ENCODE measurements at places on chromosomes 16 and 17.

GRCh38 chr17:5234645-5235576 lies at the start of gene SCIMP:
Gene SCIMP (minus strand): TSS chr17:5234860. CDS start chr17:5234755, 105 bp downstream.
- DNase-seq: no peak

DNA sequence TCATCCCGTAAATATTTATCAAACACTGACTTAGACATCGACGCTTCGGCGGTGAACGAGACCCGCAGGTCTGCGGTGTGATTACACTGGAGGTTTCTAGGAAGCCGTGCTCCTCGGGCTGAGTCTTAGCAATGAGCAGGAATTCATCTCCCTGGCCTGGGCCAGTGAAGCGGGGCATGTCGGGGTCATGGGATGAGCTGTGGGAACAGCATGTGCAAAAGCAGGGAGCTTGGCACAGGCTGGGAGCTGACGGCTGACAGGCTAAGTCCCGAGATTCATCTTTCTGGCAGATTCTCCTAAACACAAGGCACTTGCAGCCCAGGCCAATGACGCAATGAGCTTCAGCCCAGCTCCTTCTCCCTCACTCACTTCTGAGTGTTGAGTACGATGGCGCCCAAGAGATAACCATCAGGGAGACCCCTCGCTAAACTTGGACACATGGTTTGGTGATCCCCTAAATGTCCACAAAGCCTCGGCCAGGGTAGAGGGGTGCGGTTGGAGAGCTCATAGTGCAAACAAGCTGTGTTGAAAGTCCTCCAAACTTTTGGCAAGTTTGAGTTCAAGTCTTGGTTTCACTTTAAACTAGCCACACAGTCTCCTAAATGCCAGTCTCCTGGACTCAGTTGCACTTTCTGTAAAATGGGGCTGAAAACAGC lies 12.8 kb downstream of the CRISPLD2 start:
- DNase-seq: no peak

DNA sequence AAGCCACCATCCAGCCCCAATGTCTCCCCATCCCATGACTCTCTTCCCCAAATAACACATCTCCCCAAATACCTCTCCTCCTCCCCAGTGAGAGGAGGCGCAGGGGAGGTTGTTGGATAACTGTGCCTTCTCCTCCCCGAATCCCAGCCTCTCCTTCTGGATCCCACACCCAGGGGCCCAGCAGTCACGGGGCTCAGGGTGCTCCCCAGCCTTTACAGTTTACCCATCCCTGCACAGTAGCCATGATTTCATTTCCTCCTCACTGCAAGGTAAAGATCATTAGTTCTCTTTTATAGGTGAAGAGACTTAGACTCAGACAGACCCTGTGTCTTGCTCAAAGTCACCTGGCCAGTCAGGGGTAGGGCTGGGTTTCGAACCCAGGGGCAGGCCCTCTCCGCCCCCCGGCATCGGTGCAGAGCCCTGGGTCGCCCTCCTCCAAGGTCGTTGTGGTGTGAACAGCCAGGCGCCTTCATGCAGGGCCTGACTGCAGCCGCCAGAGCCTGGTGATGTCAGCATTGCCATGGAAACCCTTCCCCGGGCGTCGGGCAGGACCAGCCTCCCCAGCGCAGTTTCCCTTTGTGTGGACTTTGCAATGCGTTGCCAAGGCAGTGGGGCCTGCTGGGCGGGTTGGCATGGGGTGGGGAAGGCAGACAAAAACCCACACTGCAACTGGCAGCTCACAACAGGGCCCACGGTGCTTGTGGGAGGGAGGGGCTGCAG lies 53.3 kb upstream of the TOB1 start:
- DNase-seq: peak; percentile 74

DNA sequence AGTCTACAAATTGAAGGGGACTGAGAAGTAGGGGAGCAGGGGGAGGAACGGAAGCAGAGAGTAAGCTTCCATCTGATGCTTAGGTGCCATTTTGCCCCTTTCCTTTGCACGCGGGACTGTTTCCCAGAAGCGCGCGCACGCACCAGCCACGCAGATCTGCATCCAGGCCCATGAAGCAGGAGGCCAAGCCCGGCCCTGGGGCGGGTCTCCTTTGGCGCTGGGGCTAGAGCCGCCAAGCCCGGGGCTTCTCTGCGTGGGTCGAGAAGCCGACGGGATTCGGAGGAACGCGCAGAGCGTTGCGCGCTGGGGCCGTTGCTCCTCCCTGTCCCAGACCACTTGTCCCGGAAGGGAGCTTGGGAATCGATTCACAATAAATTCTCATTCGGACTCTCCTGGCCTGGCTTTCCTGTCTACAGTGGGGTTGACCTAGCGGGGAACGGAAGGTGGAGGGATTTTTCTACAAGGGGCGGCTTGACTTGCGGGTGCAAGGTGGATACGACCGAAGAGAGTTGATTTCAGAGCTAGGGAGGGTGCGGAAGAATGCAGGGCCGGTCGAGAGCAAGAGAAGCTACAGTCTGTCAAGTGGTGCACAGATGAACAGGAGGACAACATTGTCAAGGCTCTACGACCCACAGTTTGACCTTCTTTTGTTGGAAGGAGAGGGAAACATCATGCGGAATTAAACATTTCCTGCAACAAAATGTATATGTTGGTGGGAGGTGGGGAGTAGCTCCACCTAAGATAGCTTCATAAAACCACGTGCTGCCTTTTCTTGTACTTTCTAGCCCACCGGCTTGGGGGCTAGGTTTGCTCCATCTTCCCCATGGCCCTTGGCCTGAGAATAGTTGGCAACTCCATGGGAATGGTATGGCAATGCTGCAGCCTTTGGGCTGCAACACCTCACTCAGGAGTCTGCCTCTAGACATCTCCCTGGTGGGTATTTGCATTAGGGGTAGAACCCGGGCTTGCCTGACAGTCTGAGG lies 4.5 kb downstream of the HOXB9 start:
- no peak for DNase-seq

- no peak for DNase-seq
These were observed 15.9 kb upstream of the ATP6V0C start for GRCh38 chr16:2497695-2498484.

DNA sequence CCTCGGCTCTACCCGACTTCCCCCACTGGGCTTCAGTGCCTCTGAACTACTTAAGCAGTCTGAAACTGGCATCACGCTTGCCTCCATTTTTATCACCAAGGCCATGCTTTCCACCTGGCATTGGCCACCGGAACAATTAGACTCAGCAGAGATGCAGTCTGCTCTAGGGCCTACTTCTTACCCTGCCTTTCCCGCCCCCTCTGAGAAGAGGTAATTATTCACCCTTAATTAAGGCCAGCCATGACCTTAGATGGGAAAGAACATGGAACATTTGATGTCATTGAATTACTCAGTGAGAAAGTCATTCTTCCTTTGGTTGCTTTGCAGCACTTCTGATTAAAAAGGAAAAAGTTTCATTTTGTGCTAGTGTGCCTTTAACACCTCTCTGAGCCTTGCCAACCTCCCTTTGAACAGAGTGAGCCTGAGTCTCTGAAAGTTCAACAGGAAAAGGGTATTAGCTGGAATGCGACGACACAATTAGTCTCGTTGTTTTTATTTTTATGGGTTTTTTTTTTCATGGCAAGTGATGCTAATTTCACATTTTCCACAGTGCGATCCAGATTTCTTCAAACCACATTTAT lies 60.9 kb upstream of the TNRC6A start:
- peak; percentile 35 for DNase-seq

DNA sequence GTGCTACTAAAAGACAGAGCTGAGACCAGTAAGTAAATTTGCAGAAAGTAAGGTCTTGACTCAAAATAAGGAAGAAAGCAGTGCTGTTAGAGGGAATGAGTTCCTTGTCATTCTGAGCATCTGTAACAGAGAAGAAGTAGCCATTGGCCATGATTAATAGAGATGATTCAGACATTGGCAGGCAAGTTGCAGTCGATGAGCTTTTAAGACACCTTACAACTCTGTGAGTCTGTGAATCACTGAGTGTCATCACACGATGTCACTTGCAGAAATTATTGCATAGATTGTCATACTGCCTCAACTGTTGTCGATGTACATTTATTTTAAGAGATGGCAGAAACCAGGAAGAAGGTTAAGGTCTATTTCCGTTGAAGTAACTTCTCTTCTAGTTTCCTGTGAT lies 201.1 kb upstream of the CDH13 start:
- no peak for DNase-seq

GRCh38 chr17:48238933-48239602 lies 131.5 kb downstream of the SNX11 start:
- no peak for DNase-seq

GRCh38 chr17:51147650-51148049 lies 5.7 kb upstream of the NME1 start:
- DNase-seq: no peak

GRCh38 chr17:4691686-4692085 lies 12.3 kb downstream of the PELP1 start:
- DNase-seq: no peak

DNA sequence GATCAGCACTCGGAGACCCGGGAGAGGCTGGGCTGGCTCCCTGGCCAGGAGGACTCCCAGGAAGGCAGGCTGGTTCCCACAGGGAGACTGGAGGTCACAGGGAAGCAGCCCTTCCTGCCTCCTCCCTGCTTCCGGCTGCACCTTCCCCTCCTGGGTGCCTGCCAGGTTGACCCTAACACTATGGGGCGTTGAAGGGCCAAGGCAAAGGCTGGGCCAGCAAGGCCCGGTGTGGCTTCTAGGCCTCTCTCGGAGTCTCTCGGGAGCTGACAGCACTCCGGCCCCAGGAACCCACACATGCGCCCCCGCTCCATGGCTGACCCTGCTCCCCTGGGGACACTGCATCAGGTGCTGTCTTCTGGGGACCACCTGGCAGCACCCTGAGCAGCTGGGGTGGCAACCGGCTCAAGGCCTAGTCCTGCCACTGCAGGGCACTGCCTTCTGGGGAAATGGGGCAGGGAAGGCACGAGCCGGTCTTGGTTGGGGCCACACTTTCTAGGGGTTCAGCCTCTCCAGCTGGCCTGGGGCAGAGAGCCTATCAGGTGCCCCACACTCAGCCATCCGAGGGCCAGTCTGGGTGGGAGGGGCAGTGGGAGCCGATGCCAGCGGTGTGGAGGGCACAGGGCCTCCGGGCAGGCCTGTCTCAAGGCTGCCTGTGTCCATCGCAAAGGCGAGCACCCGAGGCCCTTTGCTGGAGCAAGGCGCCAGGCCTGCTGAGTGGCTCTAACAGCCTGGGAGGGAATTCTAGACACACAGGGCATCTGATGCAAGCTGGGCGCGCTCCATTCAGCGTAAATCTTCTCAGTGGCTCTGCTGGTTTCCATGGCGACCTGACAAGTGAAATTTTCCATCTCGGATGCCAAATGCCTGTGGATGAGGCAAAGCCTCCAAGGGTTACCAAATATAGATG lies 5.6 kb upstream of the MTSS2 start:
- DNase-seq: no peak

- DNase-seq: no peak
These were observed 167.0 kb downstream of the MRM1 start for GRCh38 chr17:36768394-36768793.

DNA sequence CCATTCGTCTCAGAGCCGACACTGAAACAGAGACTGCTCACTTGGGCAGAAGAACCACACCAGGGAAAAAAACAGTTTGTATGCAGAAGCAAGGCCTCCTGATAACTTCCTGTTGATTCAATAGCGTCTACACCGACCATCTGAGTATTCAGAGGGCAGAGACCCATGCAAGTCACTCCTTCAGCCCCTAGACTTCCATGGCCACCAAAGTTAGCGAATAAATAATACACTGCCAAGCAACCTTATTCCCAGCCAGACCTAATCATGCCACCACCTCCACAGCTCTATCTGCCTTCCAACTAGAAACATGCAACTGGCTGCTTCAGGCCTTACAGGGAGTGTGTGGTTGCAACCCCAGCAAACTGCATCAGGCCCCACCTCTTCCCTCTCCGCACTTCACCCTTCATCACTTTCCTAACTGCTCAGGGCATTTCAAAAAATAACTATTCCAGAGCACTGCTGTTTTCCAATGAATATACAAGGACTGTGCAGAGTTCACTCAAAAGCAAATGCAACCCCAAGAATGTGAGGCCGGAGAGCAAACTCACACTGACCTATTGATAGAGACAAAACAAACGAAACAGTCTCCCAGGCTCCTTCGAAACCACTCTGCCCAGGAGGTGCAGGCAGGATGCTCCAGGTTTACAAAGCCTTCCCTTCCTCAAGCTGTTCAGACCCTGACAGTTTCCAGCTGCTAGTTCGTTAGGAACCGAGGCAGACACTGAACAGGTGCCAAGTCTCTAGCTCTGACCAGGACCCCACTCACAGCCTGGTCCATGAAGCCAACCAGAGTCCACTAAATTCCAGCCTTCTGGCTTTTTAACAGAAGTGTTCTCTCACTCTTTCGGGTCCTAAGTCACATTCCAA lies 3.6 kb downstream of the USP7 start:
- DNase-seq: no peak

DNA sequence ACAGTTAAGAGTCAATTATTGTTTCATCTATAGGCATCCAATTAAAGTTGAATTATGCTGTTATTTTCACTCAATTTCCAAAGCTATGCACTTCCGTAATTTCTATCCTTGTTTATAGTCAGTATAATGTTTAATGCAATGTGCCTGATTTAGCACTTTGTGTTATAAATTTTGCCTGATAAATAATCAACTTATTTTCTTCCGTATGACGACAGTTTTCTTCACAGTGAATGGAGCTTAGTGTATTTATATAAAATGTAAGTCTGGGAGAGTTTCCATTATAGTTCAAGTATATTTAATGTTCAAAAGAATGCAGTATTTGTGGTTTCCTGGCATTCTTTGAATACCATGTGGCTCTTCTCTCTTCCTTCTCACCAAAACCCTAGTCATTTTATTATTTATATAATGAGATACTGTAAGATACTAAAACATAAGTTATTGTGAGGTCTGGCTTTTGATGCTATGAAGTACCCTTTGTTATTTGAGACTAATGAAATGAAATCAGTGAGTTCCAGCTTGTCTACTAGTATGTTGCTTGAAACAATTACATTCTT lies 240.6 kb downstream of the PRKCA start:
- DNase-seq: no peak

DNA sequence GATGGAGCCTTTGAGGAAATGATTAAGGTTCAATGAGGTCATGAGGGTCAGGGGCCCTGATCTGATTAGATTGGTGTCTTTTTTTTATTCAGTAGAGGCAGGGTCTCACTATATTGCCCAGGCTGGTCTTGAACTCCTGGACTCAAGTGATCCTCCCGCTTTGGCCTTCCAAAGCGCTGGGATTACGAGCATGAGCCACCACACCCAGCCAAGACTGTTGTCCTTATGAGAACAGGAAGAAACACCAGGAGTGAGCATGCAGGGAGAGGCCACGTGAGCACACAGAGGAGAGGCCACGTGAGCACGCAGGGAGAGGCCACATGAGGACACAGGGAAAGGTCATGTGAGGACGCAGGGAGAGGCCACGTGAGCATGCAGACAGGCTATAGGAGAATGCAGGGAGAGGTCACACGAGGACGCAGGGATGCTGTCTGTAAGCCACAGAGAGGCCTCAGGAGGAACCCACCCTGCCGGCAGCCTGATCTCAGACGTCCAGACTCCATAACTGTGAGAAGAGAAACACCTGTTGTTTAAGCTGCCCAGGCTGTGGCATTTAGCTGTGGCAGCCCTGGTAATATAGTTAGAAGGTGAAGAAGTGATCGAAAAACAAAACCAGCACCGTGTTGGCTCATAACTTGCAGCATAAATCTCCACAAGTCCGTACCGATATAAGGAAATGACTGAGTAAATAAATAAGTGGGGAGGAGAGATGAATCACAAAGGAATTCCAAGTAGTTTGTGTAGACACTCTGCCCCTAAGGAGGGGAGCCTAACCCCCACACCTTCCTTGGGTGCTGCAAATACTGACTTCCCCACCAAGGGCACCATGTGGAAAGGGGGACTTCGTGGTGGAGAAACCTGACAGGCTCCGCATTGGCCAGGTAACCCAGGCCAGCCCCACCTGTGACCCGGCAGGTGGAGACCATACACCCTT lies 14.6 kb upstream of the CSNK1D start:
- no peak for DNase-seq

Data from stimulated activated CD4-positive, alpha-beta T cell treated with anti-CD3 and anti-CD28 coated beads, Interleukin-4, amount 100 ng/mL, for 48 hours (primary cell).